Gastroesophageal sphincter (tissue), 4 donors: ENCODE measurements at places on chromosomes 12 and 14. TPM values are rescaled to one million over a fixed set of nuclear protein-coding genes. Genes with fewer than 3 reads are reported as not detected.

TESPA1 gene
- 3.2 TPM for total RNA-seq

SMIM41 gene
- 4.0 TPM for total RNA-seq

PLEKHD1 gene
- 0.08 TPM for total RNA-seq

LRIG3 gene
- total RNA-seq: 64.6 TPM

FAM186B gene
- 0.69 TPM for total RNA-seq

PCED1B gene
- total RNA-seq: 1.7 TPM

DNA sequence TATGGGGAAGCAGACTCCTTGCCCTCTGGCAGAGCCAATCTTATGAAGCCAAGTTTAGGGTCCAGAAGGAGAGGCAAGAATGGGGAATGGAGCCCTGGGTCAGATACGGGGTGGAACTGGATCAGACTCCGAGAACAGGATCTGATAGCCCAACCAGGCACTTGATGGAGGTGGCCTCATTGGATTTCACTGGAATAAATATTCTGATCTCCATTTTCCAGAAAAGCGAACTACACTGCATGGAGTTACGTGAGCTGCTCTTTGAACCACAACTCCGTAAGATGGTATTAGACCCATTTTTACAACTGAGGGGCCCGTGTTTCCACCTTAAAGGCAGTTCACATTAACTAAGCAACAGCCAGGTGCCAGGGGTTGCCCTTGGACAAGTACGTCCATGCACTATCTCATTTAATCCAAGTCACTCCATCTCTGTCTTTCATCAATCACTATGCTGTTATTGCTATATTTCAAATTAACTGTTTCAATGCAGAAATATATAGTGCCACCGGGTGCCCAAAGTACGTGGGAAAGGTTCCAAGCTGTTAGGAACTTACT is 155.2 kb downstream of the BCL11B start:
- no peak for ATAC-seq

GRCh38 chr12:75969768-75970167 is 61.8 kb downstream of the PHLDA1 start:
- peak; percentile 53 for ATAC-seq

DNA sequence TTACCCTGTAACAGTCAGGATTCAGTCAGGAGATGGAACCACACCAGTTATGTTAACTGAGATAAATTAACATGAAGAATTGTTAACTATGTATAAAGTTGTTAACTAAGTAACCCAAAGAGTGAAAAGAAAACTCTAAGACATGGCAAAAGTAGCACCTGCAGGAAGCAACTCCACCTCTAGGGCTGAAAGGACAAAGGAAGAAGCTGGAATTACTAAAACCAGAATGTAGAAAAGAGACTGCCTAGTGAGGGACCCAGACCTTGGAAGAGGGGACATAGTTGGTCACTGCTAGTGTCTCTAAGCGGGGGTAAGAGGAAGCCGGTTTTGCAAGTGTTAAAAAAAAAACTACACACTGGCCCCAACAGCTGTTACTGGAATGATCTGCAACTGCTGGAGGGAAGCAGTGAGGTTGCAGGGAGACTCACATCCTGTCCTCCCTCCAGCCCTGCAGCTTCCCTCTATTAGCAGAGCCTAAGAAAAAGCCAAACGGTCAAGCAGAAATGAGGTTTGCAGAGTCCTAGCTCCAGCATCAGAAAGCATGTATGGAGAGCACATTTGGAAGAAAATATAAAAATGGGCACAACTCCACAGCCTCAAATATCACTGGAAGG is 39.8 kb downstream of the GPR135 start:
- ATAC-seq: peak; percentile 55

DNA sequence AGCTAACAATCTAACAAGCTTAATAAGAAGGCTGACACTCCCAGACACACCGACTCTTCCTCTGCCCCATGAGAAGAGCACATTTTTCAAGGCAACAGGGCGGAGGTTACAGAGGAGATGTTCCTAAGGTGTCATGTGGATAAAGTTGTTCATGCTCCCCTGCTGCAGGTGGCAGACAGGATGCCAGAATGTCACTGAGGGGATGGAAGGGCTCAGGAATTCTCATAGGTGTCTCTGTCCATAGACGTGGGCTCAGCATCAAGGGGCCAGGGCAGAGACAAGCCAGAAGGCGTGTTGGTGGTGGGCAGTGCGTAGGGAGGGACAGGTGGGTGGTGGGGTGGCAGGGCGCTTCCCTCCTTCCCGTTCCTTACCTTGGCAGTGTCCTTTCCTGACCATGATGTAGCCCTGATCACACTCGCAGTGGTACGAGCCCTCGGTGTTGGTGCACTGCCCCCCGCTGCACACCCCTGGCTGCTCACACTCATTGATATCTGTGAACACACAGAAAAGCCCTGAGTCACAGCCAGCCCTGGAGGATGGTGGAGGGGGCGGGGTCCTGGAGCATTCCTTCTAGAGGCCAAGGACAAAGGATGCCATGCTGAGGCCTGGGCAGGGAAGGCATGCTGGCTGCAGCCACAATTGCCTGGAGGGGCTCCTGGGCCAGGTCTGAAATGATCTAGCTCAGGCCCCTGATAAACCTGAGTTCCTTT is 23.0 kb downstream of the ISCA2 start:
- no peak for ATAC-seq

DNA sequence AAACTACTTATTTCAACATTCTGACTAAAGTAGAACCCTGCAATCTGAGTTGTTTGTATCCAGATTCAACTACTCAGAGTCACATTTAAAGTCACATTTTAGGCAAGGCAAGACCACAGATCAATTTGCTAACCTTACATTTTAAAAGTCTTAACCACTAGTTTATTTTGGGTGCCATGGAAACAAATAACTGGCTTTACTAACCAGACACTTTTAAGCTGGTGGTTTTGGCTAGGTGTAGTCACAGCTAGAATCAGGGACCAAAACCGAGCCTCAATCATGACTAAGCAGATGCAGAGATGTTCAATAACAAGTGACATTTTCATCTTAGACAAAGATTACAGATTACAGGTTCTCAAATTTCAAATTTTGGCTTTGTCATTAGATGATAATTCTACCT is 115.3 kb downstream of the PDE6H start:
- ATAC-seq: no peak

GRCh38 chr12:65055859-65056258 is 65.2 kb downstream of the WIF1 start:
- ATAC-seq: no peak

GRCh38 chr12:114213055-114213581 is 192.8 kb downstream of the TBX5 start:
- no peak for ATAC-seq

- ATAC-seq: peak; percentile 44
These were observed 1.4 kb upstream of the ASIC1 start for GRCh38 chr12:50055831-50056638.

DNA sequence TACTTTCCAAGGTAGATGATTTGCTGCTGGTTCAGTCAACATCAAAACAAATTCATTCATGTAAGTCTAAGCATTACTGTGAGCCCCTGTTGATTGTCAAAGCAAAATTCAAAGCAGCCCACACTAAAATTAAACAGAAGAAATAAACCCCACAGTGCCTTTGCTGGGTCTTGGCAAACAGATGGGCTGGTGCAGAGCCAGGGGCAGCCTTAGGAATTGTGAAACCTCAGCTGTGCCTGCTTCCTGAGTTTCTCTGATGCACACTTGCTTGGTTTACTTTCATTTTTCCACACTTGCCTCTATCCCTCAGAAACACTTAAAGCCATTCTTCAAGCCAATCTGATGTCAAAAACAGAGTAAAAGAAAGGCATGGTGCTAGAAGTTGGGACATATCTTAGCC is 6.6 kb upstream of the PLEKHG7 start:
- no peak for ATAC-seq

GRCh38 chr12:5588176-5588575 is 156.3 kb downstream of the NTF3 start:
- peak; percentile 39 for ATAC-seq

GRCh38 chr12:112439769-112440168 is 21.0 kb downstream of the PTPN11 start:
- ATAC-seq: no peak

DNA sequence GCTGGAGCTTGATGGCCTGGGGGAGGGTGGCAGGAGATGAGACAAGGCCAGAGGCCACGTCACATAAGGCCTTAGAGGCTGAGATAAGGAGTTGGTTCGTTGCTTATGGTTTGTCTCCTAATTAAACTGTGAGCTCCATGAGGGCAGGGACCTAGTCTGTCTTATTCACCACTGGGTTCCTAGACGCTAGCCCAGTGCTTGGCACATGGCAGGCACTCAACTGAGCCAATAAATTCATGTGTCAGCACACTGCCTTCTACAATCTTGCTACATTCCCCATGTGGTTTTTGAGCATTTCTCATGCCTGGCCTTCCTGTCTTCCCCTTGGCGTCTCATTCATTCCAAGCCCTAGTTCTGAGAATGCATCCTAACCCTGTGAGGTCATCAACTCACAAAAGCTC is 92.5 kb upstream of the MED13L start:
- peak; percentile 66 for ATAC-seq

- ATAC-seq: no peak
These were observed 7.6 kb downstream of the SLC38A2 start for GRCh38 chr12:46364777-46365580.
